ENCODE measurements at places on chromosomes 12 and 14.

DNA sequence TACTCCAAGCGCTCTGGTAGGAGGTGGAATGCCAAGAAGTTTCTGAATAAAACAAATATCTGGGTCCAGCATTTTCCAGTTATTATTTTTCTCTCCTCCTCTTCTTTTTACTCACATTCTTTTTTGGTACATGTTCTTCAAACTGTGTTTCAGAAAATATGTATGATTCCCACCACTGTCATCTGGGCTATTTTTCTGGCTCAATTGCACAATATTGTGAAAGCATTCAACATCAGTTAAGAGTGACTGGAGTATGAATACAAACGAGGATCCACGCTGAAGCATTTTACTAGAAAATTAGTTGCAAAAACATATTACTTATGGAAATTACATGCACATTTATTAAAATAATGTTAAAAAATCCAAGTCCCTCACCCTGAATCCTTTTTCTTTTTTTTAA lies 61.5 kb downstream of the KCNMB4 start:
- no peak for DNase-seq

GRCh38 chr12:90585640-90586304 lies 369.2 kb downstream of the CCER1 start:
- DNase-seq: no peak

GRCh38 chr14:55950135-55950534 lies 168.1 kb upstream of the PELI2 start:
- DNase-seq: no peak

DNA sequence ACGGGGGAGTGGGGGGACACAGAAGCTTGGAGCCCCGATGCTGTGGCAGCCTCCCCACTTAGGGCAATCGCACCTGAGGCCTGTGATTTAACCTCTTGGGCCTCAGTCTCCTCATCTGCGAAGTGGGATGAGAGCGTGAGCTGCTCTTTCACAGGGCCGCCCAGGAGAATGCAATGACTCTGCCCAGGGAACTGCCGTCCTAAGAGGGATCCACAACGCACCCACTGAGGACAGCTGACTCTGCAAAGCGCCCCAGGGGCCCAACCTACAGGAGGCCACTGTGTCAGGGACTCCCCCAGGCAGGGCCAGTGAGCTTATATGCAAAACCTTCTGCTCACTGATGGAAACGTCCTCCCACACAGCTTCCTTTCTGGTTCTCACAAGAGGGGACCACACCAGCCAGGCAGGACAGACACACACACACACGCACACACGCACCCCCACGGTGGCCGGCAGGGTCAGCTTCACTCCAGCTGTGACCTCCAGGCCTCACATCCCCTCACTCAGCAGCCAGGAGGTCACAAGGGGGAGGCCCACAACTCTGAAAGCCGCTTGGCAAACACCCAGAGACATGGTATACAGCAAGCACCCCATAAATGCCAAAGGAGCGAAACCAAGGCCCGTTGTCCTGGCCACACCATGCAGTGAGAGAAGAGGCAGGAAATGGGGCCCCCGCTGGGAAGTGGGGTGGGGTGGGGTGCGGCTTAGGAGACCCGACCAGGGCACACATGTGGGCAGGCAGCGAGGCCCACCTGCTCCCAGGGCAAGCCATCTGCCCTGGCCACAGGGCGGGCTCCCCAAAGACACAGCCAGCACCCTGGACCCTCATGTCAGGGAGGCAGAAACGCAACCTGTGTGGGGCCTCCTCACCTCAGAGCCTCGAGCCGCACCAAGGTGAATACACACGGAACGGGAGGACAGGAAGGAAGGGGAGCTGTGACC lies 73.3 kb downstream of the NCOR2 start:
- no peak for DNase-seq

GRCh38 chr14:44081146-44081545 lies 425.9 kb downstream of the FSCB start:
- DNase-seq: no peak

DNA sequence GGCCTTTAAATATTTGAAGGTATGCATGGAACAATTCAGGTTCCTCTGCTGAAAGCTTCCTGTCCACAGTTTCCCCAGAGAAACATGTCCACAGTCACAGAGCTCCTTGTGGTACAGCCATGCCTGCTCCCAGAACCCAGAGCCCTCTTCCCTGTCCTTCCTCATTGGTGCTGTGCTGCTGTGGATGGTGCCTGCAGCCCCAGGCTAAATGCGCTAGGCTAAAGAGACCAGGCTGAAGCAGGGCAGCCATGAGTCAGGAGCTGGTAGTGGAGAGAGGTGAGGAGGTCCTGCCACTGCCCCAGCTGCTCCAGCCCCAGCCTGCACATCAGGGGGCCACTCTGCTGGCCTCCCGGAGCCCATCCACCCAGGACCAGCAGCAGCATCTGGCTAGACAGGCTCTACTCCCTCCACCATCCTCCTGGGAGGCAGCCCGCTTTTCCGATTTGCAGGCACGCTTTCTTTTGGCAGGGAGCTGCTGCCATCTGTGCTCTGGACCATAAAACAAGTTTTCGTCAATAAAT lies 65.4 kb upstream of the DDX11 start:
- DNase-seq: no peak

GRCh38 chr12:93319523-93320050 lies 58.1 kb upstream of the NUDT4 start:
- no peak for DNase-seq

- peak; percentile 51 for DNase-seq
Observed at GRCh38 chr12:103758310-103759089, 82.5 kb downstream of the NT5DC3 start.

- DNase-seq: no peak
Observed at GRCh38 chr14:73877790-73878189, 8.9 kb upstream of the ZNF410 start.

DNA sequence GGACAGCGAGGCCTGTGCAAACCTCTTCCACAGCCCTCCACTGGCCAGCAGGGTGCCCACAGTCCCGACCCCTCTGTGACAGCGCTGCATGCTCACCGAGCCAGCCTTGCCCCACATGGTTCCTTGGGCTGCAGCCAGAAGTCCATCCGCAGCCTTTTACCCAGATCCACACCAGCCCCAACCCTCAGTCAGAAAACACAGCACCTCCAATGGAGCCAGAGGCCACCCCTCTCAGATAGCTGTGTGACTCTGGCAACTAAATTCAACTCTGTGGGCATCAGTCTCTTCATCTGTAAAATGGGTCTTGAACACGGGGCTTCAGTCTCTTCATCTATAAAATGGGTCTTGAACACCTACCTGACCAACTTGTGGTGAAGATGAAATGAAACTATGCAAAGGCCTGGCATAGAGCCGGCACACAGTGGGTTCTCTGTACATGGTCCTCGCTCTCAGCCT lies 38.0 kb downstream of the NFKBIA start:
- DNase-seq: no peak

DNA sequence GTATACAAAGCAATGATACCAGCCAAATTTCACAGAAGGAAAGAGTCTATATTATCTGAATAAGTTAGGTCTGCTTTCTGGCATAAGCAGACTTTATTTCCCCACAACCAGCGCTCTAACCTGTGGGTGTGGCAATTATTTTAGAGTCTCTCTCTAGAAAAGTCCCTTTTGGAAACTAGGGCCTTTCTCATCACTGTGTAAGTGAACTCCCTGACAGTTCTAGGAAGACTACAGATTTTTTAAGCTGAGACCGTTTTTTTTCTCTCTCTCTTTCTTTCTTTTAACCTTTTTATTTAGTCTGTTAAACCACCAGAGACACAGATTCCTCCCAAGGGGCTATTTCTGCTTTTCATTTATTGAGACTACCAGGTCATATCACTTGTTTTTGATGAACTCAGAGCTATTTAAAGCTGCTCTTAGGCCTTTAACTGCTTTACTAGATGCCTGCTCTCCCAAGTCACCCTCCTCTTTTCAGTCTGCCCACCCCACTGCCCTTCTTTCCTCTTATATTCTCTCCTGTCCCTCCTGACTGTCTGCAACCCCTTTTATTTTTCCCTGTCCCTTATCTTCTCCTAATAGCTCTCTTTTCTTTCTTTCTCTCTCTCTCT lies 69.2 kb upstream of the ARHGAP5 start:
- no peak for DNase-seq

GRCh38 chr12:43226151-43226550 lies 325.9 kb downstream of the ADAMTS20 start:
- no peak for DNase-seq

- no peak for DNase-seq
Observed at GRCh38 chr14:60089221-60089620, 2.5 kb upstream of the PCNX4 start.

DNA sequence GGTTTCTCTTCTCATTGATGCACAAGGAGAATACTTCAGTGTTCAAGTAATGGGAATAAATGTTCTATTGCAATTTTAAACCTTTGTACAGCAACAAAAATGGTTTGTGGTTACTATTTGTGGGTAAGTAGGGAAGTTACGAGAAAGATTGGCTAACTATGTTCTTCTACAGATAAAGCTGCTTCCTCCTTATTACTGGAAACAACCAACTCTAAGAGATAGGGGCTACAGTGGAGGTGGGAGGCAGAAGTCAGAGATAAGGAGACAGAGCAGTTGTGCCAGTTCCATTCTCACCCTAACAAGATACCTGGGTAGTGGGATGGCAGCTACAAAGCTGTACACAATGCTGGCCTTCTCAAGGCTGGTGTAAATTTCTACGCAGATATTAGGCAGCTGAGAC lies 16.2 kb downstream of the NOXRED1 start:
- no peak for DNase-seq

DNA sequence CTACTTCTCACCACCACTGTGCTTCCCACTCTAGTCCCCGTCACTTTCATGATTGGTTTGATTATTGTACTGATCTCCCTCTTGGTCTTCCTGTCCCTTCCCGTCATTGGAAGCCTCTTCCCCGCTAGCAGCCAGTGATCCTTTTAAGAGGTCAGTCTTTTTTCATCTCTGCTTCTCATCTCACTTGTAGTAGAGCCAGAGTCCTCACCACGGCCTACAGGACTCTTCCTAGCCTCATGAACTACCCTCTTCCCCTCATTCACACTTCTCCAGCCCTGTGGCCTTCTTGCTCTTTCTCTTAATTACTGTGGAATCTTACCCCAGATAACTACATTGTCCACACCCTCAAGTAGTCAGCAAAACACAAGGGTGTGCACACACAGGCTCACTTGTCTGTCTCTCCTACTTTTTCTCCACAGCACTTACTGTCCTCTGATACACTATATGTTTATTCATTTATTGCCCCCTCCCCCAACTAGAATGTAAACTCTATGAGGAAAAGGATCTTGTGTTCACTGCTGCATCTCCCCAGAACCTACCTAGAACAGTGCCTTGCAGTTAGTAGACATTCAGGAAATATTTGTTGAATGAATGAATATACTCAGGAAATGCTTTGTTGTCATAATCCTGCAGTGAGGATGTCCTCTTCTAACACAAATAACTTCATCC lies 66.3 kb downstream of the CKB start:
- no peak for DNase-seq

DNA sequence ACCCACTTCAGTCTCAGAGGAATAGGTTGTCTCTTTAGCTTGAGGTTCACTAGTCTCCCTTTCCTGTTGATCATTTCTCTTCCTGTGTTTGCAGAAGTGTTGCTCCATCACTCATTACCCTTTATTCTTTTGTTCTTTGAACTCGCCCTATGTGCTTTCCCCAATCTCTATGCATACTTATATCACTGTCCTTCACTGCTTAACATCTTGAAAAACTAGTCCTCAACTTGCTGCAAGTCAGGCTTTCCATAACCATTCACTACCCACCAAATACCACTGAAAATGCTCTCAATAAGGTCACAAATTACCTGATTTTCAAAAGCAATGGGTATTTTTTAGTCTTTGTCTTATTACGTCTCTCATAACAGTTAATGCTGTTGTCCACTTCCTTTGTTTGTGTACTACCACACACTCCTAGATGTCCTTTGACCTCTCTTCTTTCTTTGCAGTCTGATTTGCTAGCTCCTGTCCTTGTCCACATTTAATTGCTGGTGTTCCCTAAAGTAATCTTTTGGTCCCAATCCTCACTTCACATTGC lies 80.8 kb downstream of the RIC8B start:
- no peak for DNase-seq

DNA sequence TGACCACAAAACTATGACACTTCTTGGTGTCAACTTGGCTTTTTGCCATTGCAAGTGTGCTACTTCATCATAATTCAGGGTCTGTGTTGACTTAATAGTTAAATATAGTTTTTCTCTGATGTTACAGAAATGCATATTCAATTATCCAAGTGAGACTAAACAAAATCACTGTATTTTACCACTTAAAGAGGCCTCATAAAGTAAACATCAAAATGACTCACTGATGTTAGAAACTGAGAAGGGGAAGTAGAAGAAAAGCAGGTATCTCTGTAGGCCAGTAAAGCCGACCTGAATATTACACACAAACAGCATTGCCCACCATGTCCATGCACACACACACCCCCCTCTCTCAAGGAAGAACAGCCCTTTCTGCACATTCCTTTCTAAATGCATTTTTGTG lies 55.4 kb downstream of the RPAP3 start:
- DNase-seq: no peak

DNA sequence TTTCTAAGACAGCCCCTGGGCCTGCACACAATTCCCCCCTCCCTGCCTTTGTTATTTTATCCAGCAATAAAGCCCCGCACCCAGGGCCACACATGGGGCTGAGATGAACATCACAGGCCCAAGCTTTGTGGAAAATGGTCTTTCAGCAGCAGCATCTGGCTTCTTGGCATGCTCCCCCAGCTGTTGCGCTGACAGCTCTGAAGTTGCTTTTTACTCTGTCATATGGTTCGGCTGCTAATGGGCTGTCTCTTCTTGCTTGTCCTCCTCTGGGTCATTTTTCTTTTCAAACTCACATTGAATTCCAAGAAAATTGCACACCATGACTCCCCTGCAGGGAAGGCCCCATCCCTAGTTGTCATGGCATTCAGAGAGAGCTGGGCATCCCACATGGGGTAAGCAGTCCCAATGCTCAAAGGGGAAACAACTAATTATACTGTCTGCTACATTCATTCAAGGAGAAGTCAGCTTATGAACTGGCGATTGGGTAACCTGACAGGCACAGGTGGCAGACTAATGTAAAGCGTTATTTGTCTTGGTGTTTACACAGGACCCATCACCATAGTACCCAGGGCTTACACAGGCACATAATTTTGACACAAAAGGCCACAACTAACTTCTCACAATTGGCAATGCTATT lies 74.0 kb upstream of the CDKN3 start:
- DNase-seq: no peak

GRCh38 chr12:75439930-75440329 lies 40.6 kb upstream of the GLIPR1 start:
- DNase-seq: no peak

DNA sequence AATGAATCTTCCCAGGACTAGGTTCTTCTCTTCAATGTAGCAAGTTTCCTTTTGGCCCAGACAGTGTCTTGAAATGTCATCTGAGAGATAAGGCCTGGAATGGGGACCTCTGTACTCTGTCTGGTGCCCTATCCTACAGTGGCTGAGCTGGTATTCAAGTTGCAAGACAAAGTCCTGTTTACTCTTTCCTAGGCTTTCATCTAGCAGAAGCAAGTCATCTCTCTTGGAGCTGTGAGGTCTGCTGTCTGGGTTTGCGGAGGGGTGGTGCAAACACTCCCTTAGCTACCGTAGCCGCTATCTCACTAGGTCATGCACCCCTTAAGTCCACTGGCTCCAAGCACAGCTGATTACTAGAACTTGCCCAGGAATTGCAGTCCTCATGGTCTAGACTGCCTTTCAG lies 149.7 kb upstream of the SLC16A7 start:
- DNase-seq: no peak
